Neural progenitor cell (in vitro differentiated cells): ENCODE measurements at places on chromosomes 2 and 18. TPM values are rescaled to one million over a fixed set of nuclear protein-coding genes. Genes with fewer than 3 reads are reported as not detected.

- DNase-seq: no peak
Observed at GRCh38 chr2:71306762-71307161, 24.8 kb upstream of the ZNF638 start.

GRCh38 chr2:226116346-226116745, 683.3 kb downstream of the IRS1 start:
- DNase-seq: no peak

DNA sequence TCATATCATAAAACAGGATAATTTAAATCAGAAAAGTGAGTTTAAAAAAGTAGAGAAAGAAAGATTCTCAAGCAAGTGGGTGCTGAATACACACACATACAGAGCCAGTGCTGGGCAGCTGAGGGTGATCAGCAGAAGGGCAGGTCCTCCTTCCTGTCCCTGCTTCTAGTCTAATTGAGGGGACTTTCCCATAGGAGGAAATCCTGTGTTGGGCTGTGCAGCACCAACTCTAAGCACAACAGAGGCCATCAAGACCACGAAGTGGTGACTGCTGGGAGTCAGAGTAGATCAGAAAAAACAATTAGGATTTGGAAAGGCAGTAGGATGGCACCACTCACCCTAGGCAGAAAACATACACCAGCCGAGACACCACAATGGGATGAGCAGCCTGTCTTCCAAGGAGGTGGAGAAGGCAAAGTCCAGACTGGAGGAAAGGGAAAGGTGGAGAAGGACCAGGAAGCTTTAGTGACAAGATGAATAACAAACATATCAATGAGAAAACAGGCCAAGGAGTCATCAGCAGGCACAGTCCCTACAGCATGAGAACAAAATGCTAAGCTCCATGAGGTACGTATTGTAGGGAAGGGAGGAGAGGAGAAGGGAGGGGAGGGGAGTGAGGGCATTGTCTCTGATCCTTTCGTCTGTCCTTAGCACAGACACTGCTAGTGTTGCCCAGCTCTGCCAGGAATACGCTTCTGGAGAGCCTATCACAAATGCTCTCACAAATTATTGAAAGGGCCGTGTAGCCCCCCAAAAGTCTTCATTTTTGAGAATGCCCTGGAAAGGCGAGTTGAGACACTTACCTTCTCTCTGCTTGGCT, 16.7 kb upstream of the MSGN1 start:
- DNase-seq: no peak

DNA sequence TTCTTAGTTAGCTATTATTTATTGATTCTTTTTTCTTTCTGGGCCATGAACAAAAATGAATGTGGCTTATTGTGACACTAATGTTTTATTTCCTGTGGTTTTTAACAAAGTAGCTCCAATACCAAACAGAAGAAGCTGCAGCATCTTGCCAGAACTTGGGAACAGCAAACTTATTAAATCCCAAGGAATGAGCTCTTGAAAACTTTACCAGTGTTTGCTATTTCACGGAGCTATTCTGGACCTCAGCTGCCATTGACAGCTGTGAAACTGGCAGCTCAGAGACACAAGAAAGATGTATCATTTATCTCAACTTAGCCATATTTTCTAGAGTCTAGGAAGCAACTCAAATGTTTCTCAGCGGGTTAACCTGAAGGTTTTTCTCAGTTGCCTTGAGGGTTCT, 91.0 kb upstream of the NEUROD1 start:
- DNase-seq: no peak

GRCh38 chr18:493986-494983, 6.2 kb downstream of the COLEC12 start:
- peak; percentile 57 for DNase-seq

DNA sequence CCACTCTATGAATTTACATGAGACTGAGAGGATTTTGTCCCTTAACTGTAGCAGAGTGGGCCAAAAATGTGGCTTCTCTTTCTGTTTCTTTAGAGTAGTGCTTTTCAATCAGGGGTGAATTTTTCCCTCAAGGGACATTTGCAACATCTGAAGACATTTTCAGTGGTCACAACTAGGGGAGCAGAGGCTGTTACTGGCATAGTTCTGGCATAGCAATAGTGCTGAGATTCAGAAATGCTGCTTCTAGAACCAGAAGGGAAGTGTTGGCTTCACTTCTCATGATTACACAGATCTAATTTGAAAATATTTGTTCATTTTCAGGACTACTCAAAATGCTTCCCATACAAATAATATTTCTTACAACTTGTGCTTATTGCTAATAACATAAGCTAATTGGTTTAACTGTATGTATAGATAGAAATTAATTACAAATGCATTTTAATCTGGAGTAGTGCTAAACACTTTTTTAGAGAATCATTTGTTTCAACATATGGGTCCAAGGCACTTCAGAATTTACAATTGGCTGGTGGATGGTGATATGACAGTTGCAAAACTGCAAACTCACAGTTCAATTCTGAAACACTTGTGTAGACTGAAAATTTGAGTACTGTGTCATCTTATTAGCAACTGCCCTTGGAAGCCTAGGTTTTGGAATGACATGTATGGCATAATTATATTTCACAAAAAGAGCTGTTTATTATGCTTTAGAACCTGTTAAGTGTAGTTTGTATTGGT, 526.7 kb downstream of the THSD7B start:
- no peak for DNase-seq

DNA sequence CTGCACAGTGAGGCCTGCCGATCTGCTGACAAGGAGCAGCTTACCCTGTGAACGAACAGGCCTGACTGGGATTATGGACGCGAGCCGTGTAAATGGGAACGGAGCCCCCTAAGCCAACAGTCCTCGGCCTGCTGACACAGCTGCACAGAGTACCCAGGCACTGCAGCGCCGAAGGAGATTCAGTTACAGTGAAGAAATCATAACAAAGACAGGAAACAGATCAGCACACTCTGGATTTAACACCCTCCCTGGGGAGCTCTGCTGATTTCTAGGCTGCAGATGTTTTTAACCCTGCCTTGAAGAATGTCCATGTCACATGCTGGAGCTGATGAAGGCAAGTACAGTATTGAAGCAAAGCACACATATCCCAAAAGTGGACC, 43.4 kb downstream of the COLEC12 start:
- DNase-seq: peak; percentile 53

DNA sequence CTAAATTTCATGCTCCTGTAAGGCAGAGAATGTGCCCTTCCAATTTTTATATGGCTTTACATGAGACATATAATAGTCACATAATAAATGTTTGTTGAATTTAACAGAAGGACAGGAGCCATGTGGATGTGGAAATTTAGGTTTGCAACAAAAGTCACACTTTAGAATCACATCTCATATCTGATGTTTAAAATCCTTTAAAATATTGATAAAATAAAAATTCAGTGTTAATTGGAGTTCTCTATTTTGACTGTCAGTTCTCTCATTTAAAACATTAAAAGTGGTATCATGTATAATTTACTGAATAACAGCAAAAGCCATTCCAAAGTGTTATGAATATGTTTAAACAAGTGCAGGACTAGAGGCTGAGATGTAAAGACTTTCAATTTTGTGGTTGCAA, 594.1 kb downstream of the LRRTM4 start:
- no peak for DNase-seq

DNA sequence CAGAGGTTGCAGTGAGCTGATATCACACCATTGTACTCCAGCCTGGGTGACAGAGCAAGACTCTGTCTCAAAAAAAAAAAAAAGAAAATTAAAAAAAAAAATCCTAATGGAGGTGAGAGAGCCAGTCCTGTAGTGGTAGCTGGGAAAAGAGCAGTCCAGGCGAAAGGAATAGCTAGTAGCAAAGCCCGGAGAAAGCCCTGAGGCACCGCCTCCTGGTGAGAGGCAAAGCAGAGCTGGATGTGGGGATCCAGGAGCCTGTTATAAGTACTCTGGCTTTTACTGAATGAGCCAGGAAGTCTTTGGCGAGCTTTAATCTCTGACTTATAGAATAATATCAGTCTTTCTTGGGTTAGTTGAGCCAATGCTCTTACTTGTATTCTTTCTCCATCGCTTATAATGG, 6.6 kb upstream of the KLHL23 start:
- DNase-seq: peak; percentile 40

DNA sequence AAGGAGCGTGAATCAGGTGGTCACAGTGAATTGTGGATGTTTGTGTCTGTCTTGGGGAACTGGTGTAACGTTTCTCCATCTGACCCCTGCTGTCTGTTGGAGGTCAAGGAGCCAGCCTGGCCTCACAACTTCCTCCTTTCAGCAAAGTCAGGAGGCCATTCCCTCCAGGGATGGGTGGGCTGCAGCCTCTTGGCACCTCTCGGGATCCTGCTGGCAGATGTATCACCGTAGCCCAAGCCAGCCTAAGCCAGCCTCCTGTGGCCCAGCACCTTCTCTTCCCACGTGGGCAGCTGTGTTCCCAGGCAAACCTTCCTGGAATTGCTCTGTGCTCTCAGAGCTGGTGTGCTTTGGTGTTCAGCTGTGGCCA, 30.5 kb downstream of the HPCAL1 start:
- DNase-seq: no peak

DNA sequence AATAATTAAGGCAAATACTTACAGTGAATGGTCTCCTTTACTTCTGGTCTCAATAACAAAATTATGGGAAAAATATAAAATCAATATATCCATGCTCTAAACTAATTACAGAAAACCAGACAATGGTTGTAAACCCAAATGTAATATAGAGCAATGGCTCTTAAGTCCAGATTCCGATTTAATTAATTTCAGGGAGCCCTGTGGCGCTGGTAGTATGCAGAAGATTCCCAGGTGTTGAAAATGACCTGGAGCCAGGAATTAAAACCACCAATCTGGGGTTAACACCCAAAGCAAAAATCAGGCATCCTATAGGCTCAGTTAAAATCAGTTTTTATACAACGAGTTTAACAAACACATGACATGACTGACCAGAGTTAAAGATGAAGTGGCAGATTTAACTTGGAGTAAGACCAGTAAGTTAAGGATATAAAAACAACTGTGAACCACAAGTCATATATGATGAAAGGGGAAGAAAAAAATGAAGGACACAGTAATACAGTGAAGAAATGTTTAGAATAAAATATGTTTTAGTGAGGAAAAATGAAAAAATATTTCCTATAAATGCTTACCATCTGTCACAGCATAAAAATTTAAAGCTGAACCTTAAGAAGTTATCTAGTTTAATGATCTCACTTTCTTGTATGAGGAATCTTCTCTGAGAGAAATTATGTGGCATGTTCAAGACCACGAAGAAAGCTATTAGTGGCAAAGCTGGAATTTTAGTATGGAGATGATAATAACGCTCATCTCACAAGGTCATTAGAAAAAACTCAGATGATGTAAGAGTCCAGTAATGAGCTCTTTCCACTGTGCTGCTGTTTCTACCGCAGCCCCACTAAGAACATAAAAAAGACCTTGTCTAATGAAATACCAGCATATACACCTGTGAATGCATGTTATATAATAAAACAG, 45.8 kb upstream of the FLACC1 start:
- DNase-seq: no peak

GRCh38 chr2:150581717-150582472, 94.4 kb upstream of the RND3 start:
- DNase-seq: no peak

- no peak for DNase-seq
Observed at GRCh38 chr2:1814616-1815015, 70.3 kb upstream of the PXDN start.

- DNase-seq: no peak
Observed at GRCh38 chr2:60979231-60979630, 38.3 kb upstream of the PEX13 start.

DNA sequence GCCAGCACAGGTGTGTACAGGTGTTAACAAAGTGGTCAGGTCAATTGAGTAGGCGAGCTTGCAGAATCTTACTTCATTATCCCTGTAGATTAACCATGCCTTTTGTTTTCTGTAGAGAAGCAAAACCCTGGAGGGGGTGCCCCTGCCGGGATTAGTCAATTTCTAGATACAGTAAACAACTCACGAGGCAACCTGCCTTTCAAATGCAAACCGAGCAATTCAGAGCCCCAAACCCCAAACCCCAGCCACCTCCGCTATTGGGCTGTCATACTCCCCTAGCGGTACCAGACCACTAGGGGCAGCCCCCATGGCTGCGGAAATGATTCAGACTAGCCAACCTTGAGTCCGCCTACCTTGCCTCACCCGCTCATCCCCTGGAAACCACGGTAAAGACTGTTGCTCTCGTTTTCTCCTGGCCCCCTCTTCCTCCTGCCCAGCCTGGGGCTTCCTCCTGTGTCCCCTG, 61.4 kb upstream of the KIF5C start:
- DNase-seq: peak; percentile 73

DNA sequence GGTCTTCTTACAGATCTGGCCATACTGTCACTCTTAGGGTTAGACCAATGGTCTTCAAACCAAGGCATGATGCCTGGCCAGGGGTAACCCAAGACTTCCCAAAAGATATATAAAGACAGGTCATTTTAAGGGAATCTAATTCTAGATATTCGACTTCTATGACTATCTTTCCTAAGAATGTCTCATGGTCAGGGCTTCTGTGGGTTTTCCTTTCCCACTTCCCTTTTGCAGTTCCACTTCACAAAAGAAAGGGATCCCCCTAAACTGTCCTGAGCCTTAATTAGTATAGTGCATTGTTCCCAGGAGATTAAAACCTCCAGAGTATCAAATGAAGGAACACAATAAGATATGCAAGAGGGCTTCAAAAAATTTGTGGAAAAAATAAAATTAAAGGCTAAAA, 223.6 kb upstream of the SIX2 start:
- no peak for DNase-seq

GRCh38 chr2:176574484-176575236, 305.4 kb downstream of the MTX2 start:
- no peak for DNase-seq

- DNase-seq: peak; percentile 73
Observed at GRCh38 chr2:230956827-230957755, 32.0 kb upstream of the GPR55 start.

DNA sequence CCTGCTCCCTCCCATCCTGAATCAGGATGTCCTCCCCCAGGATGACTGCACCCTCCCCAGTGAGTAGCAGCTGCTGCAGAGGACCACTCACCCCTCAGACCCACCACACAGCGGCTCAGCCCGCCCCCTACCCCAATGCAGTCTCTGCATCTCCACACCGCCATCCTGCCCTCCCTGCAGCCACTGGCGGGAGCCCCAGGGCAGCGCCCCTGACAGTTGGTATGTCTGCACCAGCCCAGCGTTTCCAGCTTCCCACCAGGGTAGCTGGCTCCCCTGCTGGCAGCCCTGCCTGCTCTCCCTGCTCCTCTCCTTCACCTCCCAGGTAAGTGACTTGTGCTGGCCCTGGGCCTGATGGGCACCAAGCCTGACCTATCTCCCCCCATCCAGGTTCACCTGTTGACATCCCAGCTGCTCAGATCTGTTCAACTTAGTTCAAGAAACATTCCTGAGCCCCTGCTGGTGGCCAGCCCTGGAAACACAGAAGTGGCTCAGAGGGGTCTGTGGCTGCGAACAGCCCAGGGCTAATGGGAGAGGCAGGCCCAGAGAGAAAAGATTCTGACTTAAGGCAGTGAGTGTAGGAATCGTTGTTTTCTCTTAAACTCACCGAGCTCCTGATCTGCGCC, 117.7 kb upstream of the RAB6C start:
- DNase-seq: peak; percentile 23

EGR4 gene
- 0.40 TPM in 1 of 2 replicates, not detected in the other for total RNA-seq

PLGLB1 gene
- total RNA-seq: 1.6 and 2.4 TPM in 2 replicates

CREG2 gene
- 0.28 TPM in 1 of 2 replicates, not detected in the other for total RNA-seq

IL1R1 gene
- total RNA-seq: 0.34 and 1.7 TPM in 2 replicates

HRH4 gene
- 0.13 TPM in 1 of 2 replicates, not detected in the other for total RNA-seq

DSC3 gene
- total RNA-seq: 1.2 and 1.8 TPM in 2 replicates

TDRD15 gene
- not detected in 2 replicates for total RNA-seq

RBBP8 gene
- 50.5 and 64.8 TPM in 2 replicates for total RNA-seq

ALPG gene
- total RNA-seq: not detected in 2 replicates

AFF3 gene
- 0.26 and 0.56 TPM in 2 replicates for total RNA-seq

DLGAP1 gene
- 16.9 and 18.5 TPM in 2 replicates for total RNA-seq

IL1RN gene
- not detected in 2 replicates for total RNA-seq

GREB1 gene
- 30.8 and 33.2 TPM in 2 replicates for total RNA-seq
